ENCODE measurements at places on chromosomes 2 and 18.

DNA sequence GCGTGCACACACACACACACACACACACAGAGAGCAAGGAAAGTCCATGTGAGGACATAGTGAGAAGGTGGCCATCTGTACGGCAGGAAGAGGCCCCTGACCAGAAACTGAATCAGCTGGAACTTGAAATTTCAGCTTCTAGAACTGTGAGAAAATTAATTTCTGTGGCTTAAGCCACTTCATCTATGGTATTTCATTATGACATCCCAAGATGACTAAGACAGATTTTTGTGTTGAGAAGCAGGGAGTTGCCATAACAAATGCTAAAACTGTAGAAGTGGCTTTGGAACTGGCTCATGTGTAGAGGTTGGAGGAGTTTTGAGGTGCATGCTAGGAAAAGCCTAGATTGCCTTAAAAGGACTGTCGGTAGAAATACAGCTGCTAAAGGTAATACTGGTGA lies 63.4 kb upstream of the ZBTB7C start:
- DNase-seq: no peak

GRCh38 chr2:8986327-8986976 lies 17.0 kb downstream of the MBOAT2 start:
- DNase-seq: no peak

- DNase-seq: no peak
These were observed 2.1 kb downstream of the ASB1 start for GRCh38 chr2:238428866-238429265.

GRCh38 chr18:3453540-3454364 lies 3.8 kb downstream of the TGIF1 start:
- DNase-seq: peak; percentile 75

DNA sequence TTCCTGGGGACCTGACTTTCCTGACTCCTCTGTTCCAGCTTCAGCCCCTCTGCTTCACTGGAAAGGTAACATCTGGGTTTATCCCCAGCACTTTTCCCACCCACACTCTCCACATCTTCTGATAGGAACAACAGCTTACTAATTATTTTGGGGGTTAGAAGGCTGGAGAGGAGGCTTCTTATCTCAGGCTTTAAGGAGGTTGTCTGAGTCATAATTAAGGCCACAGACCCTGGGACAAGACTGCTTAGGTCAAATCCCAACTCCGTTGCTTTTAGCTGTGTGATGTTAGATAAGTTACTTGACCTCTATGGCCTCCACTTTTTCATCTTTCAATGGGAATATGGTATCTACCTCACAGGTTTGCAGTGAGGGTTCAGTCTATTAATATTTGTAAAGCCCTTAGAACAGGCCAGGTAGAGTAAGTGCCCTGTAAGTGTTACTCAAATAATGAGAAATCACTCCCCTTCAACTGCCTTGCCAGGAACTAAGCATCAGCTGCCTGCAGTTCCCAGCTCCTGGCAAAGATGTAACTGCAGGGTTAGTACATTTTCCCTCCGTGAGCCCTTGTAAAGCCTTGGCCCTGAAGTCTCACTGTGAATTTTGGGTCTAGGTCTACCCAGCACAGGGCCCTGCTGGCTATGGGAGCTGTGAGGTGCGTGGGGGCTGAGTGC lies 123.6 kb downstream of the MTX2 start:
- DNase-seq: no peak

GRCh38 chr2:207143215-207144172 lies 22.3 kb downstream of the KLF7 start:
- DNase-seq: peak; percentile 53

DNA sequence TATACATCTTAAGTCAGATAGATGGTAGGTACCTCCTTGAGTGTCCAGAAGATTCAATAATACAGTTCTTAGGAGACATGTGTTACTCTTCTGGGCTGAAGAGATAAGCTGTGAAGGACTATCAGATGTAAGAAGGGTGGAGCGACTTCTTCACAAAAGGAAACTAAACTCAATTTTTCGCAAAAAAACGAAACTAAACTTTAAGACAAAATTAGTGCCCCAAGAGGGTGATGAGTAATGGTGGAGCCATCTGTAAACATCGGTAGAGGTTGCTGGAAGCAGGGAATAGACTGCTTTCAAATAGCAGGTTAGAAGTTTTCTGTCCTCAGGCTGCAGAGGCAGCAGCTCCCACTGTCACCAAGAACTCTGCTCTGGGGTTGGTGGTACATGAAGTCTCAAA lies 111.6 kb upstream of the TACR1 start:
- DNase-seq: no peak

GRCh38 chr2:196159221-196159892 lies 12.0 kb downstream of the STK17B start:
- DNase-seq: no peak

DNA sequence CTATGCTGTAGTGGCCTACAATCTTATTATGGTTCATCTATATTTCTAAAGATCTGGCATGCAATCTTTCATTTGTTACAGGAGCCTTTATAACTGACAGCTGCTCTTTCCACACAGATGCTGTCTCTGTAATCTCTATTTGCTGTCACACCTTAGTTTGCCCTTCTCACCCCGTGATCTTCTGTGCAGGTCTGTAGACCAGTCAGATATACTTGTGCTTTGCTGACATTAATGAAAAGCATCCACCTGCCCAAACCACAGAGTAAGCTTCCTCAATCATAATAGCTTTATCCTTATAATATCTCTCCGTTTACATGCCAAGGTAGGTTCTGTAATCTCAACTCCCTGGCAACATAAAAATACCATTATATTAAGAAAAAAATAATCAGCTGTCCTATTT lies 122.4 kb downstream of the GRB14 start:
- no peak for DNase-seq

DNA sequence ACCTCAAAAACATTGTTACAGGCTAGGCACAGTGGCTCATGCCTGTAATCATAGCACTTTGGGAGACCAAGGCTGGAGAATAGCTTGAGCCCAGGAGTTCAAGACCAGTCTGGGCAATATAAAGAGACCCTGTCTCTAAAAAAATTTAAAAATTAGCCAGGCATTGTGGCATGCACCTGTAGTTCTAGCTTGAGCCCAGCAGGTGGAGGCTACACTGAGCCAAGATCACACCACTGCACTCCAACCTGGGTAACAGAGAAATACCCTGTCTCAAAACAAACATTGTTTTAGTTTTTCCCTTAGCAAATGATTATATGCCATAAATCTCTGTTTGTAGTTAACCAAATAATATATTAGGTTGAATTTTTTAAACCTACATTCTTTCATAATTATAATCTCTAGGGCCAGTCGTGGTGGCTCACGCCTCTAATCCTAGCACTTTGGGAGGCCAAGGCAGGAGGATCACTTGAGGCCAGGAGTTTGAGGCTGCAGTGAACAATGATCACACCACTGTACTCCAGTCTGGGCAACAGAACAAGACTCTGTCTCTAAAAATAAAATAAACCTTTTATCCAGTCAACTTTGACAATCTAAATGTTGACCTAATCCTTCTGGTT lies 13.3 kb upstream of the CYP20A1 start:
- DNase-seq: no peak

DNA sequence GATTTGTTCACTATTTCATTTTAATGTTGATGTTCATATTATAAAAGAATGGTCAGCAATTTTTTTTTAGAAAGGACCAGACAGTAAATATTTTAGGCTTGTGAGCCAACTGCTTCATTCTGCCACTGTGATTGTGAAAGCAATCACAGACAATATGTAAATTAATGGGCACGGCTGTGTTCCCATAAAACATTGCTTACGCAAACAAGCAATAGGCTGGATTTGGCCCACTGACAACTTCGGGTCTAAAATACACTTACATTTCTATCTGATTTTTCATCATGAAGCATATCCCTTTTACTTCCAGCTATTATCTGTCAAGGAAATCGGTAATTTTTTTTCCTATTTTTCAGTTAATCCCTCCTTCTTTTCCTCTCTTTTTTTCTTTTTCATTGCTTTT lies 182.2 kb upstream of the CDH2 start:
- DNase-seq: no peak

DNA sequence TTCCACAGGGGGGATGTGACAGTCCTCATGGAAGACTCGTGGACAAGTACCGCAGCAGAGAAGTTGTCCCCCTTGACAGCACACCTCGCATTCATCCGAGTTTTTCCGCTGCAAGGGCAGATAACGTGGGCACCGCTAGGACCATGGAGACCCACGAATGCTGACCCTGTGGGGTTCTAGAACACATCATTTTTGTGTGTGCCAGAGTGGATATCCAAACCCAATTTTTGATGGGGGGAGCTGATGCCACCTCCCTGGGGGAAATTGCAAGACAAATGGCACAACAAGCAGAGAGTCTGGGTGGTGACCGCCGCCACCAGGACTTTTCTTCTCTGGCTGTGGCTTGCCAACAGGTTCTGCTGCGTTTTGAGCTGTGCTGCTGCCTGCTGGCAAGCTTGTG lies 46.9 kb downstream of the SP110 start:
- DNase-seq: no peak

- no peak for DNase-seq
These were observed 43.6 kb upstream of the SLC14A2 start for GRCh38 chr18:45571714-45572113.

DNA sequence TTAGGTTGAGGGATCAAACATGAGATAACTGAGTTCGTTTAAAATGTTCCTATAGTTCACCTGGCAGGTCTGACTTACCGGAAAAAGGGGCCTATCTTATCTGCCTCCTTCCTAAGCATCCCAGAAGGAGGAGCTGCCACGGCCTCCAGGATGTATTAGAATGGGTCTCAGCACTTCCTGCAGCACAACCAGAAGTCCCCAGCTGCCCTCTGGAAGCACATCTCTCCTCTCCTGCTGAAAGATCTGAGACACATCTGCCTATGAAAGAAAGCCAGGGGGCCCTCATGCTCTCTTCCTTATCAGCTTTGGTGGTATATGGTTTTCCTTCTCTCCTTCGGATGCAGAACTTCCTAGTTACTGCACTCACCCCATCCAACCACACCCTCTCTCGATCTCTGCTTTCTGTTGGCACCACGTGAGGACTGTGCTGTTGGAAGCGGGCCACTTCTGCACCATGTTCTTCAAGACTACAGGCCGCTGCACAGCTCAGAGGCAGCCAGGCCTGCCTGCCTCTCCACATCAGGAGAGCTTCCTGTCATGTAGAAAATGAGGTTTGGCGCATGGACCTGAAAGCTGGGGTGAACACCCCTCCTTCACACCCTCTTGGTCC lies 6.5 kb downstream of the IGFBP5 start:
- DNase-seq: no peak

- DNase-seq: no peak
These were observed 649 bp downstream of the FECH start for GRCh38 chr18:57585855-57586250.

- DNase-seq: no peak
These were observed 2.3 kb downstream of the INPP5D start for GRCh38 chr2:233062451-233062850.

- no peak for DNase-seq
These were observed 20.2 kb downstream of the PSTPIP2 start for GRCh38 chr18:46051731-46052461.

DNA sequence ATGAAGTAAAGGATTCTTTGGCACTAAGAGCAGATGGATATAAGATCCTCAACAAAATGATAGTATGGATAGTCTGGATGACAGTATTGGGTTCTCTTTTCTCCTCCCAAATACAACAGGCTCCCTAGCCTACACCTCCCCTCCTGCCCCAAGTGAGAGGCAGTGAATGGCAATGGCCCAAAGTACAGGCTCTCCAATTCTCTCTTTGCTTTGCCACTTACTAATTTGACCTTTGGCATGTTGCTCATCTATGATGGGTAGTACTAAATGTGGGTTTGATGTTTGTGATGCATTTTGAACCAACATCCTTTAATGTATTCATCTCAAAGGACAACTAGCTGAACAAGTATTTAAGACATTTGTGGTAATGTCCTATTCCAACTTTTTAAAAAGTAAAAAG lies 65.9 kb downstream of the EIF5B start:
- DNase-seq: no peak

- no peak for DNase-seq
These were observed 54.8 kb upstream of the KLHL29 start for GRCh38 chr2:23330214-23330613.

DNA sequence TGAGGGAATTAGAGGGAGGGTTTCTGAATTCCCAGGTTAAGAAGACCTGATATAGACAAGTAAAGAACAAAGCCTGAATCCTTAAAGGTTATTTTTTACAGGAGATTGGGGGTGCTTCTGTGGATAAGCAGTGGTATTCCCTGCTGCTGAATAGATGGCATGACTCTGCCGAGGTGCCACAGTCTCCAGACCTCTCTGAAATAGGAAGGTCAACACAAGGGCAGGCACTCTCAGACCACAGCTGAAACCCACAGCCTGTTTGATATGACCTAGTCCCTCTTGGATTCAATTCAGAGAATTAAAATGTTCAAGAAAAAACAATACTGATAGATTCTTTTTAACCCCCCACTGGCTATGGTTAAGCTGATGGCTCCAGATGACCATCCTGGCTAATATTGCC lies 259.3 kb downstream of the PTGR3 start:
- DNase-seq: no peak

GRCh38 chr18:57621246-57621604 lies 411 bp downstream of the NARS1 start:
- DNase-seq: no peak

DNA sequence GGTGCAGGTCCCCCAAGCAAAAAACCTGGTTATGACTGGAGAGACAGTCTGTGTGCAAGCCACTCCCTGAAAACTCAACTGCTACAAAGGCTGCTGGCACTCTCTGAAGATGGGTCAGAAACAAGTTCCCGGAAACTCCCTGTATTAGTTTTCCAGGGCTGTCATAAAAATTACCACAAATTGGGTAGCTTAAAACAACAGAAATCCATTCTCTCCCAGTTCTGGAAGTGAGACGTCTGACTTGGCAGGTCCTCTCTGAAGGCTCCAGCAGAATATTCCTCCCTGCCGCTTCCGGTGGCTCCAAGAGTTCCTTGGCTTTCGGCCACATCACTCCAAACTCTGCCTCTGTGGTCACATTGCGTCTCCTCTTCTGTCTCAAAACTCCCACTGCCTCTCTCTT lies 30.1 kb upstream of the SERPINE2 start:
- DNase-seq: no peak

DNA sequence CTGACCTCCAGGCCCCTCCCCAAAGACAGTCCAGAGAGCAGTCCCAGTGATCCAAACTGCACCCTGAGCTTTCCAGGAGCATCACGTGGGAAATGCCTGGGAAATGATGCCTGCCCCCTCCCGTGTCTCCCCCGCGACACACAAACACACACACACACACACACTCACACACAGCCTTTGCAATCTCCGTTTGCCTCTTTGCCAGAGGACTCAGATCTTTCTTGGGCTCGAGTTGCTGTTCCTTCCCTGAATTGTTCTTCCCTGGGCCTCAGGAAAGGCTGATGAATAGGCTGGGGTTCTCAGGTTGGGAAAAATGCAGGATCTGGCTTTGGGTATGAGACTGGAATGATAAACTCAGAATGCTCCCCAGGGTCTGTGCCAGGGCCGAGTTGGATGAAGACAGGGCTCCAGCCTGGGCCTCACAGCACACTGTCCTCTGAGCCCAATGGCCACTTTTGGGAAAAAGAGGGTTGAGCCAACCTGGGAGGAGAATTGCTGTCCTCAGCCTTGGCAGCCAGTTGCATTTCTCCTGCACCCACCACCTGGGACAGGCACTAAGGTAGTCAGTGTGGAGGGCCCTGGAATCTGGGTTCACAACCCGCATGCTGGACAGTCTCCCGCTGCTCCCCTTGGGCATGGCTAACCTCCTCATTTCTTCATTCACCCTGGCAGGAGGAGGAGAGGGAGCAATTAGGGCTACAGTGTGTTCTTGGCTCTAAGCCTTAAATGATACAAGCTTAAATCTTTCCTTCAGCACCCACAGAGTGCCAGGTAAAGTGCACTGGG lies 43.9 kb upstream of the ATP6V1B1 start:
- no peak for DNase-seq

- peak; percentile 66 for DNase-seq
These were observed 18.6 kb downstream of the THADA start for GRCh38 chr2:43576981-43577892.

GRCh38 chr2:98058191-98058975 lies 28.6 kb upstream of the VWA3B start:
- DNase-seq: no peak
